ENCODE measurements at places on chromosomes 5 and 9. TPM values are rescaled to one million over a fixed set of nuclear protein-coding genes. Genes with fewer than 3 reads are reported as not detected.

SLC1A3 gene
- 0.13 TPM for total RNA-seq

DND1 gene
- 1.8 TPM for total RNA-seq

ARSI gene
- 18.6 TPM for total RNA-seq

PRSS3 gene
- total RNA-seq: 1.0 TPM

PDE8B gene
- total RNA-seq: 0.62 TPM

FOXE1 gene
- 0.82 TPM for total RNA-seq

TRIM36 gene
- 1.6 TPM for total RNA-seq

LRRTM2 gene
- total RNA-seq: not detected

GARIN3 gene
- total RNA-seq: not detected

CCL21 gene
- total RNA-seq: not detected
